ENCODE measurements at places on chromosomes 12 and 14.

DNA sequence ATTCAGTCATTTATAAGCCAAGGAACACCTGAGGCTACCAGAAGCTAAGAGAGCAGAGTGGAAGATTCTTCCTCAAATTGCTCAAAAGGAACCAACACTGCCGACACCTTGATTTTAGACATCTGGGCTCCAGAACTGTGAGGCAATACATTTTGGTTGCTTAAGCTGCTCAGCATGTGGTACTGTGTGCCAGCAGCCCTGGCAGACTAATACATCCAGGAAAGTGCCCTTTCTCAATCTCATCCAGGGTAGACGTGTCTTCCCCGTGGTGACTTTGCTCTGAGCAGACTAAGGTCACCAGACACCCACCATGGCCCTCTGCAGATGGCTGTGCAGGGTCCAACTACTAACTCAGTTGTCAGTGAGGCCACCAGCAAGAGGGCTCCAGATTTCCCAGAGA is 122.8 kb downstream of the VRK1 start:
- DNase-seq: no peak

DNA sequence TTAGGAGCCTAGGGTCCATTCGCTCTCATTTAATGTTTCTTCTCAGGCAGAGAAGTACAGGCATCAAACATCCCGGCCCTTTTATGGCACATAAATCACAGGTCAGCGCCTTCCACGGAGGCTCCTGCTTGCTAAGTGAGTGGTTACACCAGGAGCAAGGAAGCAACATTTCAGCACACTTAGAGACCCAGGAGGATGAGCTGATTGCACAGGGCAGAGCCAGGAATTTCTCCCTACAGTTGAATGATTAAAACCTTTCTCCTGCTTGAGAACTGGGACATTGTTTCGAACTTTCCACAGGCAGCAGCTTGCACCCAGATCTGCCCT is 233.4 kb downstream of the SPTSSA start:
- DNase-seq: no peak

- DNase-seq: peak; percentile 24
Observed at GRCh38 chr14:55340482-55340881, 69.3 kb downstream of the FBXO34 start.

- DNase-seq: no peak
Observed at GRCh38 chr12:69885658-69886057, 60.6 kb downstream of the MYRFL start.

DNA sequence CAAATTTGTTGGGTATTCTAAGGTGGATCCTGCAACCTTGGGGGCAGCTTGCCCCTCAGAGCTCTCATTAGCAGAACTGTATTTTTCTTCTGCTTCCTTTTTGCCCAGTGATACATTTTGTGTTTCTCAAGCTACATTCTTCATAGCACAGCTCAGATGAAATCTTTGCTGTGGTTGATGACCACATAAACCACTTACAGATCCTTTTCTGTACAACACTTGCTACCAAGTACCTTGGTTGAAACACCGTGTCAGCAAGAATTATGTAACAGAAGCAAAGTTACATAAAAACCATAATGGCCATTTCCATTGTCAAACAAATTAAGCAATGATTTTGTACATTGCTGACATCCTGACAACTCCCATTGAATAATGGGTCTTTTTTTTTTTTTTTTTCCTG is 9.7 kb upstream of the PLBD1 start:
- DNase-seq: no peak

GRCh38 chr12:52608826-52609630 is 7.8 kb upstream of the KRT72 start:
- no peak for DNase-seq

DNA sequence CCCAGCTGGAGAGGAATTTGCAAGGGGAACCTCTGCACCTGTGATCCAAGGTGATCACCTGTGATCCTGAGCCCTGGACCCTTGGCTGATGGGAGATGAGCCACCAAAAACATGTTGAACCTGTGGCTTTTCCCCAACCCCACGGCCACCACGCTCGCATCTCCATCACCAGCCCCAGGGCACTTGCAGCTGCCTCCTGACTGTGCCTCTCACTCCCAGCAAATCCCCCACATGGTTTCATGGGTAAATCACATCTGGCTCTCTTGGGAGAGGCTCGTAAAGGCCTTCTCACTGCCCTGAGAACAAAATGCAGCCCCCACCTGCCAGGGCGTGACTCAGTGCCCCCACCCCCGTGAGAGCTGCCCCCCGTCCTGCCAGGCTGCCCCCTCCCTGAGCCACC is 76.0 kb downstream of the RFLNA start:
- DNase-seq: no peak

GRCh38 chr12:29050503-29050902 is 98.6 kb upstream of the FAR2 start:
- DNase-seq: no peak

- DNase-seq: no peak
Observed at GRCh38 chr12:19925841-19926240, 442.5 kb upstream of the PDE3A start.

GRCh38 chr12:9813821-9814798 is 13.2 kb upstream of the KLRF1 start:
- no peak for DNase-seq

DNA sequence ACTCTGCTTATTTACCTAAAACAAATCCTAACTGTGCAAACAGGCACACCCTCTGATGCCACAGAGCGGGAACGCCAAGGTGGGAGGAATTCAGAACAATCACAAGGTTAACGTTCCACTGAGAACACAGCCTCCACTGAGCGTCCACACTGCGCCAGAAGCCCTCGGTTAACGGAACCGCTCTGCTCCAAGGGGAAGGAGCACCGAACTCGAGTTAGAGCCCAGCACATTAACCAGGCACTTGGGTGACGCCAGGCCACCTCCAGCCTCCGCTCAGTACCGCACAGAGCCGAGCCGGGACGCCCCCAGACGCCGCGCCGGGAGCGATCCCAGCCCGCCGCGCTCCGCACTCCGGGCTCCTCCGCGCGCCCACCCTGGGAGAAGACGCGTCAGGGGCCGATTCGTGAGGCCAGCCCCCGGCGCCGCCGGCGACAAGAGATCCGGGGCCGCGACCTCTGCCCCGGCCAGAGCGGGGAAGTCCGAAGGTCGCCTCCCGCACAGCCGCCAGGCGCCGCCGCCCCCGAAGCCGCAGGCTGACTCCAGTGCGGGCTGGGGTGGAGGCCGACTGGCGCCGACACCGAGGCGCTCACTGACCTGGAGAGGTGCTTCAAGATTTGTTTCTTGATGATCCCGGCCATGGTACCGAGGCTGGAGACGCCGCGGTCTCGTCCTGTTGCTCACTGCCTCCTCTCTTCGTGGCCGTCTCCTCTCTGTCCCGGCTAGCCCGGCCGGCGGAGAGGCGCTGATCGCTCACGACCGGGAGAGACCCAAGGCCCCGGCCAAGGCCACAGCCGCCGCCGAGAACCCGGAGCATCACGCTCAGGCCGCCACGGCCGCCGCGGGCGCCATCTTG is 450 bp downstream of the BLTP3B start:
- DNase-seq: peak; percentile 23

DNA sequence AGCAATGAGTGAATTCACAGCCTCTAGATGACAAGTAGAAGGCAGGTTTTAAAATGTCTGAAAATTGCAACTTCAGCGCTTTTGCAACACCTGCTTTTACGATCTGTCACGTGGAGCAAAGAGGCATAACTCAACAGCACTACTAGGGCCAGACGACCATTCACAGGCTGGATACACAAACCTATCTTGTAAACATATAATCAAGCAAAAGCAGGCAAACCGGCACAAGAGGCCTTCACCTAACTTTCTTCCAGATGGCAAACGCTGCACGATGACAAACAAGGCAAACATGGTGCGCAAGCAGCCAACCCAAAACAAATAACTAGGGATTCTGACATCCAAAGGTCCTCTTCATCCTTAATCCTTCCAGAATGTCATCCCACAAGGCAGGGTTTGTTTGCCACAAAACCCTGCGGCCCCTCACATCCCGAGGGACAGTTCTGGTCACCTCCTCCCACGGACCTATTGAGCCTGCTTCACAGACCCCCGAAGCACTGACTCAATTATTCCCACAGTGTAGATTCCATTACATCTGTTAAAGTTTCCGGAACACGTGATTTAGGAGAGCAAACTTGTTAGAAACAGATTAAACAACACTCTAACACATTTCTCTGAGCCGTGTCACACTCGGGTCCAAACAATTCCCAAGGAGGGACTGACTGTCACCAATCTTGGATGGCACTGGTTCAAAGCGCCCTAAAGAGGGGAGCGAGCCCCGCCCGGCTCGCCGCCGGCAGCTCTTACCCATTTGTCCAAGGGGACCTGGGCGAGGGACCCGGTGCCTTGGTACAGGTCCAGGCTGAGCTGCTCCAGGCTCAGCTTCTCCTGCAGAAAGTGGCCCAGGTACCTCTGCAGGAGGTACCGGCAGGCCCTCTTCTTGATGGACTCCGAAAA is 823 bp downstream of the ATG2B start:
- no peak for DNase-seq

GRCh38 chr14:50920482-50921230 is 23.6 kb downstream of the PYGL start:
- no peak for DNase-seq

DNA sequence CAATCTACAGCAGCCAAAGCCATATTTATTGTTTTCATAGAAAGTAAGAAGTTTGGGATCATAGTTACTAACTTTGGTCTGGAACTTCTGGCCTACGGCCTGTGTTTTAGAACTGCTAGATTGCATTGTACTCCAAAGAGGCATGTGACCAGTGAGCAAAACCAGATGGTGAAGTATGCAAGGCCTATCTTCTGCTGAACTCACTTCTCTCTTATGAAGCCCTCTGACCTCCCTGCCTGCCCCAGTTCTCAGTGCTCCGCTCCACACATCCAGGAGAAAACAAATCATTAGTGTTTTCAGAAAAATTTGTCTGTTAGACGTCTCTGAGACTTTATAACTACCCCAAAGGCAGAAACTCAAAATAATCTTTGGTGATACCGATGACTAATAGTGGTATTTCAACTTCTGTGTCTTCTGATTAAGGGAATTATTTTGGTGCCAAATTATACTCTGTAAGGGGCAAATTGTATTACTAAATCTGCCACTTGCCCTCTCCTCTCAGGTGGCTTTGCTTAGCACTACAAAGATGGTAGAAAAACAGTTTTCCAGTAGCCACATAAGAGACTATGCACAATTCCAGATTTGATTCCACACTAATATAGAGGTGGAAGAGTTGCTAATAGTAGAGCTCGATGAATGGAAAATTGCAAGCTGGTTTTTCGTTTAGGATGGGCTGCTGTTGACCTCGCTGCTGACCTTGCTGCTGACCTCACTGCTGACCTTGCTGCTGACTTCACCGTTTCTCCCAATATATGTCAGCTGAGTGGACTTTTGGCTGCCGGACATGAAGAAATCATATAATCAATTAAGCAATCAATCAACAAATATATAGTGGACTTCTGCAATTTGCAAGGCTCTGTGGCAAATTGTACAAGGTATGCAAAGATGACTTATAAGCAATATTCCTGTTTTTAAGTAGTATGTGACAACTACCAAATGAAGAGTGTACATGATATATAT is 147.5 kb downstream of the KITLG start:
- no peak for DNase-seq

- DNase-seq: no peak
Observed at GRCh38 chr12:94326727-94327126, 132.9 kb downstream of the CEP83 start.

GRCh38 chr14:47390831-47391504 is 284.4 kb downstream of the MDGA2 start:
- DNase-seq: no peak

- DNase-seq: no peak
Observed at GRCh38 chr14:63014621-63015020, 30.6 kb downstream of the KCNH5 start.

DNA sequence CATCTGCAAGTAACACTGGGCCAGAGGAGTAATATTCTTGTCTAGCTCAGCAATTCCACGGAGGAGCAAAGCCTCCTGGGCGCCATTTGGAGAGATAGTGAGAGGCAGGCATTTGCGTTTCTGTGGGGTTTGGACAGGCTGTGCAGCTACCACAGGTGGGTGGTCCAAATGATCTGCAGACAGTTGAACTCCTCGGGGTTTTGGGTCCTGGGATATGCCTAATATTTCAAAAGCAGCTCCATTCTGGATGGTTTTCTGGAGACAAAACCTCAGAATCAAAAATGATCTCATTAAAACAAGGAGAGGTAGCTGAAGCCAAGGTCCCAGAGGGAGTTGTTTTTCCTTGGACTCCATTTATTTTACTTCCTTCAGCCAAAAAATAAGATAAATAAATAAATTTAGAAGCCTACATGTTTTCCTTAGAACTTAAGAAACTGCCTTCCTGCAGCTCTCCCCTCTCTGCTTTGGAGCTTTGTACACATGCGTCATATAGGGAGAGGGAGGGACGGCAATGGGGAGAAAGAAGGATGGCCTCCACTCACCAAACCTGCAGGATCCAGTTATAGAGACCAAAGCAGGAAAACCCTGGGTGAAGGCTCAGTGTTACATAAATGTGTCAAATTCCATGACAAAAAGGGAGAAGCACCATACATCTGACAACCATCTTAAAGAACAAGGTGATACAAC is 227.3 kb upstream of the DAAM1 start:
- DNase-seq: no peak

DNA sequence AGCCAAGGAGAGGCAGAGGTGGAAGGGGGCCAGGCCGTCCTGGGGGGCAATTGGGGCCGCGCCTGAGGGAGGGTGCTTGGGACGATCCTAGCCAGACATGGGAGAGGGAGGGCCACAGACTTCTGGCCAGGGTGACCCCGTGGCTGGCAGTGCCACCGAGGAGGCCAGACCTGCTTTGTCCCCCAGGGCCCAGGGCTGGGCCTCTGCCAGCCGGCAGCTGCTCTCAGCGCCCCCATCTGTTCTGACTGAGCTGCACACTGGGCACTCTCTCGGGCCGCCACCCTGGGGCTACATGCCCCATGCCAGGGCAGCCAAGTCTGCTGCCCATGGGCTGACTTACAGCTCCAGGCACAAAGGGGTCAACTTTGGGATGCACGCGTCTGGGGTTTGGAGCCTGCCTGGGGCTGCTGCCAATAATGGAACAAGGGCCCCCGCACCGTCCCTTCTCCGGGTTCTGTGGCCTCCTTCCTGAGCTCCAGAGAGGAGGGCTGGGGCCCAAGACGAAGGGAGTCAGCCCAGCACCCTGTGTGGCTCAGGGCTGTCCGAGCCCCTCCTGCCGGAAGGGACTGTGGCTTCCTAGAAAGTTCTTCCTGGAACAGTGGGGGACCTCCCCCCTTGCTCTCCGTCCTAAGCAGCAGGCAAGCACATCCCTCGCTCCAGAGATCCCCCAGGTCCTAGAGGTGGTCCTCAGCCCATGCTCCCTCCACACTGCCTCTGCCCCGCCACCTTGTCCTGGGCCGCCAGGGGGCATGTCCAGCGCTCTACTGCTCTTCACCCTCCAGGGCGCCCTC is 1.1 kb downstream of the ADSS1 start:
- DNase-seq: no peak

DNA sequence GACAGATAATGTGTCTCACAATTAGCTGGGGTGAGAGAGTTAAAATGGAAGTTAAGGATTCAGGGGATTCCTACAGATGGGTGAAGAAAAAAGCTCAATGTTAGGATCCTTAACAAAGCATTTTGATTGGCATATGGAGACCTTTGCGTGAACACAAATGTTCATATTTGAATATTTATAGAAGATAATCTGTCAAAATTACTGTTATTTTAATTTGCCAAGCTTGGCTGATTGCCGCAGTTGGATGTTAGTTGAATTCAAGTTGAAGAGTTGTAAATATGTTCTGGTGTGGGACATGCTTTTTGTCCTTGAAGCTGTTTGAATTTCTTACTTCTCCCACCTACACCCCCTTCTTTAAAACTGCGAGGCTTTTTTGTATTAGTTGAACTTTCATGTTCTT is 91.2 kb downstream of the FUT8 start:
- no peak for DNase-seq

GRCh38 chr12:51901121-51901817 is 6.0 kb upstream of the ACVRL1 start:
- DNase-seq: no peak

GRCh38 chr14:61598980-61599379 is 96.3 kb upstream of the HIF1A start:
- DNase-seq: no peak
